ENCODE measurements at places on chromosomes 11 and 22.

DNA sequence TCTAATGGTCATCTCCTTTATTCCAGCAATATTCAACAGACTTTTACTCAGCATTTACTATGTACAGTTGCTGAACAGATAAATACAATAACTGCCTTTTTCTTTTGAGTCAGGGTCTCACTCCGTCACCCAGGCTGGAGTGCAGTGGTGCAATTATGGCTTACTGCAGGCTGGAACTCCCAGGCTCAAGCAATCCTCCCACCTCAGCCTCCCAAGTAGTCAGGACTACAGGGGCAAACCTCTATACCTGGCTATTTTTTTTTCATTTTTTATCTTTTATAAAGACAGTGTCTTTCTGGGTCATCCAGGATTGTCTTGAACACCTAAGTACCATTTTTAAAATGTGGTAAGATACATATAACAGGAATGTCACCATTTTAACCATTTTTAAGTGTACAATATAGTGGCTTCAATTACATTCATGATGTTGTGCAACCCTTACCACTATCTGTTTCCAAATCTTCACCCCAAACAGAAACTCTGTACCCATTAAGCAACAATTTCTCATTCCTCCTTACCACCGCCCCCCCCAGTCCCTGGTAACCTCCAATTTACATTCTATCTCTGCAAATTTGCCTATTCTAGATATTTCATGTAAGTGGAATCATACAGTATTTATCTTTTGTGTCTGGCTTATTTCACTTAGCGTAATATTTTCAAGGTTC lies 67.8 kb downstream of the MIAT start:
- DNase-seq = no peak

GRCh38 chr11:76047231-76047630 lies 159.1 kb downstream of the WNT11 start:
- DNase-seq = no peak

GRCh38 chr11:76808996-76809395 lies 25.8 kb downstream of the TSKU start:
- DNase-seq = no peak

GRCh38 chr11:45901626-45902025 lies 5.4 kb downstream of the FREY1 start:
- DNase-seq = no peak

GRCh38 chr11:124482362-124483147 lies 37.1 kb upstream of the OR8B8 start:
- DNase-seq = no peak

- no peak for DNase-seq
Measured at GRCh38 chr11:111148953-111149352, 96.6 kb upstream of the POU2AF2 start.

GRCh38 chr11:94910779-94911178 lies 62.6 kb downstream of the CWC15 start:
- DNase-seq = no peak

DNA sequence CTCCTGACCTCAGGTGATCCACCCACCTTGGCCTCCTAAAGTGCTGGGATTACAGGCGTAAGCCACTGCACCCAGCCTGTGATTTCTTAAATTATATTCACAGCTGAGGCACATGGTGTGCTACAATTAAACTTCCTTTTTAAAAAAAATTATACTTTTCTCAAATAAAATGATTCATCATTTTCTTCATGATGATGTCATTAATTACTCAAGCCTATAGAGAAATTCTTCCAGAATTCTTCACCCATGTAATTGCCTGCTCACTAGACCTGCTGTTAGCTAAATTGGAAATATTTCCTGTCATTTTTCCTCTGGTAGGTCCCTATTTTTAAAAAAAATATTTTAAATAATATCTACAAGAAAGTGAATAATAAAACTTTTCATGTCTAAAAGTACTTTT lies 440.0 kb upstream of the ANO3 start:
- DNase-seq = no peak

DNA sequence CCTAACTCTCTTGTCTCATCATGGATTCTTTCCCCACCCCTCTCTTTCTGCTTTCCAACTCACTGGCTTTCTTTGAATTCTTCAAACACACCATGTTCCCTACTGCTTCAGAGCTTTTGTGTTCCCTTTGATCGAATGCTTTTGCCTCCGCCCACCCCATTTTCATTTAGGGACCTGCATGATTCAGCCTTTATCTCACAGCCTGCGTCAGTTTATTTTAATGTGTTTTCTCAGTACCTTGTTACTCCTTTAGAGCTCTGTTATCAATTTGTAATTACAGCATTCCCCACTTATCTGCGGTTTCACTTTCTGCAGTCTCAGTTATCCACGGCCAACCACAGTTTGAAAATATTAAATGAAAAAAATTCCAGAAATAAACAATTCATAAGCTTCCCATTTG lies 451.3 kb downstream of the METTL15 start:
- no peak for DNase-seq

DNA sequence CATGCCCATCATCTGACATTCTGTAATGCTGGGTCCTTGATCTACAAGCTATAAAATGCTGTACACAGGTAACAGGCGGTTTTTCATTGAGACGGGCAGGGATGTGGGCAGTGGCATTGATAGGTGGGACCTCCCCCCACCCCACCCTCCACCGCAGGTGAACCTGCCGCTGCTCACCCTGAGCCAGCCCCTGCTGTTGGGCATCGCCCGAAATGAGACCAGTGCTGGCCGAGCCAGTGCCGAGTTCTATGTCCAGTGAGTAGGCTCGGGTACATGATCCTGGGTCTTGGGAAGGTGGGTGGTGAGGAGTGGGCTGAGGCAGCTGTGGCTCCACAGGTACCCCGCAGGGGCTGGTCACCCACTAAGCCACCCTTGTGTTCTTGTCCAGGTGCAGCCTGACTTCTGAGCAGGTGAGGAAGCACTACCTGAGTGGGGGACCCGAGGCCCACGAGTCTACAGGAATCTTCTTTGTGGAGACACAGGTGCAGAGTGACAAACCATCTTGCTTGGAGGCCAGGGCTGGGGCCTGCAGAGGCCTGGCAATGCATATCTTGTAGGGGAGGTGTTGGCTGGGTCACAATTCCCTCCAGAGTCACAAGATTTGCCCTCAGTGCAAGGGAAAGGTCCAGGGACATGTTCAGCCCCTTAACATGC lies 1.1 kb upstream of the DNAJC4 start:
- DNase-seq = no peak

DNA sequence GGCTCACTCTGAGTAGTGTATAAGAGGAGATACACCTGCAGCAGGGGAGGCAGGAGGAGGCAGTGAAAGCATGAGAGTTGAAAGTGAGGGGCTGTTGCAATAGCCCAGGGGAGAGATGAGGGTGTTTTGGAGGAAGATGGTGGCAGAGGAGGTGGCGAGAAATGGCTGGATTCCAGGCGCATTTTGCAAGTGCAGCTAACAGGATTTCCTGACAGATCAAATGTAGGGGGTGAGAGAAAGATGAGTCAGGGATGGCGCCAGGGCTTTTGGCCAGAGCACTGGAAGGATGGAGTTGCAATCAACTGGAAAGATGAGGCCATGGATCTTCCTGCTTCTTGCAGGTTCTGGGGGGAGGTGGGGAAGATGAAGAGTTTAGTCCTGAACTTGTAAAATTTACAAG lies 16.8 kb upstream of the TSPAN18 start:
- no peak for DNase-seq

- DNase-seq = no peak
Measured at GRCh38 chr11:96357794-96358193, 14.8 kb upstream of the MAML2 start.

- no peak for DNase-seq
Measured at GRCh38 chr11:128086794-128087193, 500.6 kb downstream of the ETS1 start.

DNA sequence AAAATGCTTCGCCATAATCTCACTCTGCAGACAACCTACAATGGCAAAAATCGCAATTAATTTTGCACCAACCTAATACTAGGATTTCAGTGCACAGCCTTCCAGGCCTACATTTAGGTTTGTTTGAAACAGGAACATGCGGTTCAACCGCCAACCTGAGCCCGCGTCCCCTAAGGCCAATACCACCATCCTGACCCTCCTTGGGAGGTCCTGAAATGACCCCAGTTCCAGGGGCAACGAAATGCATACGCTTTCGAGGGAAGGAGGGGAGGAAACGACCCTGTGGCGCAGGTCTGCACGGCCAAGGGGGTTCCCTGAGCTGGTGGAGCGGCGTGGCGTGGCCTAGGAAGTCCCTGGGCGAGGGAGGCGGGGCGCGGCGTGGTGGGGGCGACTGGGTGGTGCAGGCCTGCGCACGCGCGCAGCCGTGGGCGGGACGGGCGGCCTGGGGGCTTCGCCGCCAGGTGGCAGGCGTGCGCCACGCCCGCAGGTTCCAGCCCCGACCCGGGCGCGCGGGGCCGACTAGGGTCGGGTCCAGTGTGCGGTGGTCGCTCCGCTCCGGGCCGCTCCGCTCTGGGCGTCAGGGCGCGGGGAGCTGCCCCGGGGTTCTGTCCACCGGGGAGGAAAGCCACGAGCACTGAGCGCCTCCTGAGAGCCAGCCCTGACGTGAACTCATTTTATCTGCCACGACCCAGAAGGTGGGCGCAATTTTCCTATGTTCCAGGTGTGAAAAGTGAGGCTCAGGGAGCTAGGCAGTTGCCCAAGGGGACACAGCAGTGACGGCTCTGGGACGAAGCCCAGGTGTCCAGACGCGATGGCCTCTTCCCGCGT lies 94.1 kb downstream of the SWAP70 start:
- DNase-seq = peak; percentile 93

DNA sequence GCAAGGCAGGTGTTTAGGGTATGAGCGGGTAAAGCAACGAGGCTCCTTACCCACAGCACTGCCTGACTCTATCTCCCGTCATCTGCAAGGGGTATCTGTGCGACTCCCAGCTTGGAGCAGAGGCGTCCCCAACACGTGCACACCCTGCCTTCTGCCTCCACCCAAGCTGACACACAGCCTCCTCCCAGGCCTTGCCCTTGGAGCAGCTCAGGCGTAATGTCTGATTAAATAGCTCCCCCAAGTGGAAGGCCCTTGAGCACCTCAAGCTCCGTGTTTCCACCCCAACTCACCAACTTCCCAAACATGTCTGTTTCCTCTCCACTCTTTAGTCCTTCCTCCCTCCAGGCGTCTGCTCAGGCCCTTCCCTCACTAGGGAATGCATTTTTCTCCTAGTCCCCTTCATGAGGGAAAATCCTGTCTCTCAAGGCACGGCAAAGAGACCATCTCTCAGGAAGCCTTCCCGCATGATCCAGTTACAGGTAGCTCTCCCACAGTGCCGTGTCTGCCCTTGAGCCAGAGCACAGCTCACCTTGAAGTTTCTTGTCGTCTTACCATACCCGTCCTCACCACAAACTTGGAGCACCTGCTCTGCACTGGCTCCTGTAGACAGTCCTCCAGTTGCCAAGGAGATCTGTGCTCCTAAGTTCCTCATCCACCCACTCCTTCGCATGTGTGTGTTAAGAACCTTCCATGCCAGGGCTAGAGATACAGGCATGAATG lies 15.8 kb downstream of the CYB5R2 start:
- no peak for DNase-seq

GRCh38 chr11:26286472-26287066 lies 45.4 kb upstream of the ANO3 start:
- DNase-seq = no peak

- DNase-seq = peak; percentile 91
Measured at GRCh38 chr22:38755911-38756532, at the start of gene SUN2. SUN2 (minus strand) TSS chr22:38755998; CDS start chr22:38752628, 3,370 bp downstream.

GRCh38 chr11:123371506-123372297 lies 58.4 kb upstream of the GRAMD1B start:
- no peak for DNase-seq

DNA sequence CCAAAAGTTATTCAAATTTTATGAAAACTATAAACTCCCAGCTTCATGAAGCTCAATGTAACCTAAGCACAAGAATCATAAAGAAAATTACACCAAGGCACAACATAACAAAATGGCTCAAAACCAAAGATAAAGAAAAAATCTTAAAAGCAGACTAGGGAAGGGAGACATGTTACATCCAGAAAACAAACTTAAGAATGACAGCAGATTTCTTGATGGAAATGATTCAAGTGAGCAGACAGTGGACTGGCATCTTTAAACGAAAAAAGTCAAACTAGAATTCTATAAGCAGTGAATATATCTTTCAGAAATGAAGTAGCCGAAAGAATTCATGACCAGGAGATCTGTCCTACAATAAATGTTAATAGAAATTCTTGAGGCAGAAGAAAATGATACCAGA lies 75.6 kb downstream of the SHANK2 start:
- no peak for DNase-seq

DNA sequence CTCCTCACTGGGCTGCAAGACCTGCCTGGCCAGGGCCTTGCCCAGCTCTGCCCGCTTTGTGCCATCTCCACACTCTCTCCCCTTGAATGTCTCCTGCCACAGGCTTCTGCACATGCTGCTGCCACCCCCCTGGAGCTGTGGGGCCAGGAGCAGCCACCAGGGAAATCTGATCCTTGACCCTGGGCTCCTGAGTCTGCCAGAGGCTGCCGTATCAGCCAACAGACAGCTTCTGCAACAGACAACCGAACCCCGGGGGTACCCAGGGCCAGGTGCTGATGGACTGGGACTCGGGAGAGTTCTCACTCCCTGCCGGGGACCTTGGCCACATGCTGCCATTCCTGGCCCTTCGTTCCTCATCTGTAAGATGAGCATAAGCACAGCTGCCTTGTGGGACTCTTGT lies 3.3 kb upstream of the PPARA start:
- DNase-seq = no peak

DNA sequence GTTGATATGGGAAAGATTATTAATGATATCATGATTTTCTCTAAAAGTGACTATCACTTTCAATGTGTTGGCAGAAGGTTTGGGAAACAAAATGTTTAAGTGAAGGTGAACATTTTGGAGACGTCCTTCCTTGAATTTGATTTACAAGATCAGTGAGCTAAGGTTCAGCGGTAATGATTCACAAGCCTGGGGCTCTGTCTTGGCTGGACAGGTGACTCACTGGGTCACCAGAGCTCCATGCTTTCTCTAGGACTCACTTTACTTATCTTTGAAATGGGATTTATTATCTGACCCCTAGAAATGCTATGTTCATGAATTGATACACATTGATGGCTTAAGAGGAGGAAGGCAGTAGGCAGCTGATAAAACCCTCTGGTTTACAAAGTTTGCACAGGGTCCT lies 437.5 kb downstream of the NTM start:
- no peak for DNase-seq

DNA sequence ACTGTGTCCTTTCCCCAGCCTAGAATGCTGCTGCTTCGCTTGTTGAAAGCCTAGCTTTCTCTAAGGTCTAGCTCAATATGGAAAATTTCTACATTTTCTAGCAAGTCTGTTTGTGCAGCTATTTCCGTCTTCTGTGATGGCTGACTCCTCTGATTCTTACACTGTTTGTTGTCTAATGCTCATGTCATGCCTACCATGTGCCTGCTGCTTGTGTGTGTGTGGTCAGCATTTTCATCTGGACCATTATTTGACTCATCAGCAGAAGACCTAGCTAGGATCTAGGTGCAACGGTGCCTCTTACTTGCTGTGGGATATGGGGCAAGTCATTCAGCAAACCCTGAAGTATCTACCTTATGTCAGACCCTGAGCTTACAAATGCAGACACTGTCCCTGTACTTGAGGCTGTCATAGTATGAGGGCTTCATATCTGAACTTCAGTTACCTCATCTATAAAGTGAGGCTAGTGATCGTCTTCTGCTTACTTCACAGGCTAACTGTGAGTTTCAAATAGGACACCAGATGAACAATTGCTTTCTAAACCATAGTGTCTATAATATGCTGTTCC lies 86.5 kb upstream of the MYO18B start:
- DNase-seq = no peak

Data from activated T-cell treated with anti-CD3 and anti-CD28 coated beads for 48 hours (primary cell).